ENCODE measurements at places on chromosomes 6 and 20. TPM values are rescaled to one million over a fixed set of nuclear protein-coding genes. Genes with fewer than 3 reads are reported as not detected.

FKBP1C gene
- 0.47 TPM for total RNA-seq

LY6G5C gene
- 1.3 TPM for total RNA-seq

FOXF2 gene
- 16.4 TPM for total RNA-seq

SPDEF gene
- not detected for total RNA-seq

AGER gene
- total RNA-seq = 1.2 TPM

BPIFB4 gene
- not detected for total RNA-seq

MCM9 gene
- 6.1 TPM for total RNA-seq

SRSF12 gene
- 0.37 TPM for total RNA-seq

RAB32 gene
- 41.9 TPM for total RNA-seq

NKAIN4 gene
- total RNA-seq = not detected

DNA sequence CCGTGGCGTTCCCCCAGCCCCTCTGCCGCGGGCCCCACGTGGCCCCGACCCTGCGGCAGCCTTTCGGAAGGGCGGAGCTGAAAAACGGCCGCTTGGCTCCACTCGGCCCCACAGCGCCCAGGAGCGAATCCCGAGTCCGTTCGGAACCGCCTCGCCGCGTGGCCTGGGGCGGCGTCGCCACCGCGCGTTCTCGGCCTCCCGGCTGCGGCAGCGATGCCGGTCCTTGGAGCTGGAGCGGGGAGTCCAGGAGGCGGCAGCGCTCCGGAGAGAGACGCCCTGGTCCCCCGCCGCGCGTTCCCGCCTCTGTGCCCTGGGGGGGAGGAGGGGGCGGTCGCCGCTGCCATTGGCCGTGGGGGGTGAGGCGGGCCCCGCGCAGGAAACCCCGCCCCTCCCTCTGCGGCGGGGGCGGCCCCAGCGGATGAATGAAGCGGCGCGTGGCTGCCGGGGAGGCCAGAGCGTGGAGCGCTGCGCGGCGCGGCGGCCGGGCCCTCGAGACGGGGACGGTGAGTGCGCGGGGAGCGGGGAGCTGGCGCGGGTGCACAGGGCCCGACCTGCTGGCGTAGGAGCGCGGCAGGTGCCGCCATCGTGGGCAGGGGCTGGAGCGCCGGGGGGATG lies at the start of gene SLCO4A1:
SLCO4A1 (plus strand) TSS at position 453 of the 615 bp plus-strand sequence. CDS start 13,952 bp downstream, outside the sequence.
- DNase-seq = peak; percentile 80

DNA sequence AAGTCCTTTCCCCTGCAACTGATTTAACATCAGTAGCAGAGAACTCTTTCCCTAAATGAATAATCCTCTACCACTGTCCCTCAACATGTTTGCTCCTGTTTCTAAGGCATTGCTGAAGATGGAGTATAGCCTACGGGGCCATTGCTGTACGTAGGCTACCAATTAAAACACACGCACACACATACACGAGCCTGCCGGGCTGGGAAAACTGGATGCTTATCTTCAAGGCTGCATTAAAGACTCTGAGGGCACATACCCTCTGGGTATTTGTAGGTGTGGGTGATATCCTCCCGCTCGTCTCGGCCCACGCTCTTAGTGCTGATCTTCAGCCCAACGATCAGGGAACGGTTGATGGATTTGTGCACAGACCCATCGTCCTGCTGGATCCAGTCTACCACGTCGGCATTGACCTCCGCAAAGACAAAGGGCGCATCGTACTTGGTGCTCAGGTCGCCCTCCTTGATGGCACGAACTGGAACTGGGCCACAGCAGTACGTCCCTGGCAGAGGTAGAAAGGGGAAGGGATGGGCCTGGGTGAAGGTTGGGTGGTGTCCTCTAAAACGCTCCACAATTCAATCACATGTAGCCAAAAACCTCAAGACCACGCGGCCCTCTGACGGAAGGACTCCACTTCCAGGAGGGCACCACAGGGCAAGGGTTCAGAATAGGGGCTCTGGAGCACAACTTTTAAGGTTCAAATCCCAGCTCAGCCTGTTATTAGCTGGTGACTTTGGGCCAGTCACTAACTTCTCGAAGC lies 25.7 kb downstream of the TGM2 start:
- no peak for DNase-seq

DNA sequence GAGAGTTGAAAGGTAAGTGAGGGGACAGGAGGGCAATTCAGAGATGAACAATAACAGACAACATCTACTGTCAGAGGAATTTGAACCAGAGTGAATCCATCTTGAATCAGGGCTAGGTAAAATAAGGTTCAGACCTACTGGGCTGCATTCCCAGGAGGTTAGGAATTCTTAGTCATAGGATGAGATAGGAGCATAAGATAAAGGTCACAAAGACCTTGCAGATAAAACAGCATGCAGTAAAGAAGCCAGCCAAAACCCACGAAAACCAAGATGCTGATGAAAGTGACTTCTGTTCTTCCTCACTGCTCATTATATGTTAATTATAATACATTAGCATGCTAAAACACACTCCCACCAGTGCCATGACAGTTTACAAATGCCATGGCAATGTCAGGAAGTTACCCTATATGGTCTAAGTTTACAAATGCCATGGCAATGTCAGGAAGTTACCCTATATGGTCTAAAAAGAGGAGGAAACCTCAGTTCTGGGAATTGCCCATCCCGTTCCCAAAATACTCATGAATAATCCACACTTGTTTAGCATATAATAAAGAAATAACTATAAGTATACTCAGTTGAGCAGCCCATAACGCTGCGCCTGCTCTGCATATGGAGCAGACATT lies 248.5 kb downstream of the HAO1 start:
- no peak for DNase-seq

DNA sequence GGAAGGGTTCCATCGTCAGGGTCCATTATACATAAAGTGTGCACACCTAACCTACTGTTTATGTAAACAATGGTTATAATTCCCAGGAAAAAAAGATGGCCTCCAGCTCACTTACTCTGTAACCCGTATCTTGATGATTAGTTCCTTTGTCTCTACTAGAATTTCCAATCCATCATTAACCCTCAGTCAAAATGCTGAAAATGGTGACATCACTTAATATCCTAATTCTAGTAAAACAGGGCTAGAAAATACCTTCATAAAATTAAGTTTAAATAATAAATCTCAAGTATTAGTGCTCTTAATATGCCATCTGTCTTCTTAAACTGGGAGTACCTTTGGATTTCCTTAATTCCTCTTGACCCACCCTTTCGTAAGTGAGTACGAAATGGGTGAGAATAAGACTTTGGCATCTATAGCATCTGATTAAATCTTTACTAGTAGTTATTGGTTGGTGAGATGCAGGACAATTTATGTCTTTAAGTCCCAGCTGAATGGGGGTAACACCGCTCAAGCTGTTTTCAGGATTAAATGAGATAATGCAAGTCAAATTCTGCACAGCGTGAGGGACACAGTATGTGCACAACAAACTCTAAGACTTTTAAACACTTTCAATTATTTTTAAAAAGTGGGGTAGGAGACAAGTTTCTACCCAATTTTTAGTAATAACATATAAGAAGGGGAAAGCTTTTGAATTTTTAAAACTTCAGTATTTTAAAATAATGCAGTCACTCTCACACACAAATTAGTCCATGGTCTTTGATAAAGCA lies 1.6 kb downstream of the HMGN3 start:
- no peak for DNase-seq

GRCh38 chr20:50575865-50576720 lies 65.9 kb downstream of the PTPN1 start:
- DNase-seq = peak; percentile 57

GRCh38 chr20:38880952-38881735 lies 45.1 kb upstream of the FAM83D start:
- DNase-seq = no peak

GRCh38 chr6:43455531-43456428 lies at the start of gene DLK2:
TSS of gene DLK2 (minus strand) at chr6:43455548. CDS start at chr6:43454825, 723 bp downstream.
- no peak for DNase-seq

DNA sequence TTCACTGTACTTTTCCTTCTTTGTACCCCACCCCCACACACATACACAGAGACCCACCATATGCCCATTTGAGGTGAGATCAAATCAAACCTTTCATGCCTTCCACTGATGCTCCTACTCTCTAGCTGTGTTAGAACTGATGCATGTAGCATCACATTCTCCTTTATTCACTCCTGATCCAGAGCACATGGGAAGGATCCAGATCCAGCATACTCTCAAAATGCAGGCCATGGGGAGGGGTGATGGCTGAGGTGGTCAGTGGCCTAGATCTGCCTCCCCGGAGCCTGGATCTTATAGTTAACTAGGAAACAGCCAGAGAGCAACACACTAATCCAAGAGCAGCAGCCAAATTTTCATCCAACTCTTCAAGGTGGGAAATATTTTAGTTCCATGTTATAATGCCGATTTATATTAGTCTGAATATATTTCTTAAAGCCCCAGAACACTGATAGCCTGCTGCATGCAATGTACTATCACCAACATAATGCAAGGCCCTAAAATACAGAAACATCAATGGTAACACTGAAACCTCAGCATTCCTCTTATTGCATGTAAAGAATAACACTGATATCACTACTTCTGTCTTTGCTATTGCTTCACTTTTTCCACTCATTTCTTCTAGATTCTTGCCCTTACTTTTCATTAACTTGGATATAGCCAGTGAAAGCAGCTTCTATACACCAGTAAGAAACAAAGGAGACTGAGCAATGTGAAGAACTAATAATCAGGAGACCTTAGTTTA lies 126.8 kb upstream of the BEND6 start:
- no peak for DNase-seq

DNA sequence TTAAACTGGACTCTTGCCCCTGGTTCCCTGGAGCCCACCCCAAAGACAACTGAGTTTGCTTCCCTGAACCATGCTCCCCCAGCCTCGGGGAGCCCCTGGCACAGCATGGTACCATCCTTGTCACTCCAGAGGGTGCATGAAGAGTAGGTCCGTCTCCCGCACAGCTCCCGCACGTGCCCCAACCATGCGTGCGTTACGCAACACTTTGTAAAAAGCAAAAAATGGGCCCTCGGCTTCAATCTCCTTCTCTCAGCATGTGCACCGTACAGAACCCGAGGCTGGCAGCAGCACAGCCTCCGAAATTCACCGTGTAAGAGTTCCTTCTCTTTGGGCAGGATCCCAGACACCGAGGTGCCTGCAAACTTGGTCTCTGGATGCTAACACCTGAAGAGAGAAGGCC lies 5.6 kb downstream of the PMEPA1 start:
- DNase-seq = no peak

- DNase-seq = no peak
Observed at GRCh38 chr6:163897030-163897429, 482.5 kb downstream of the QKI start.

DNA sequence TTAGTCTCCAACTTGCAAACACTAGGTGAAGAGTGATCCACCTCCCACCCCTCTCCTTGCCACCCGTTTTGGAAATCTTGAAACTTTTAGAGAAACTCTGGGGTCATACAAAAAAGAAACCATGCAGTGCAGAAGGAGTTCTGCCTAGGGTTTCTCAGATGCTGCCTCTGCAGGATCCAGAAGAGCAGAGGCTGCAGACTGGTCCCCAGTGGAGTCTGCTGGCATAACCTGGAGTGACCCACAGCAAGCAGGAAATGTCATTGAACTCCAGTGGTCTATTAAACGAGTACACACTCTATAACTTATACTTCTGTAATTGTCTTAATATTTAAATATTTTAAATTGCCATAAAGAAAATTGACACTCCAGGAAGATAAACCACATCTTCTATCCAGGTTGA lies 280.7 kb upstream of the NT5E start:
- DNase-seq = no peak
